ENCODE measurements at places on chromosomes 1 and 21.

DNA sequence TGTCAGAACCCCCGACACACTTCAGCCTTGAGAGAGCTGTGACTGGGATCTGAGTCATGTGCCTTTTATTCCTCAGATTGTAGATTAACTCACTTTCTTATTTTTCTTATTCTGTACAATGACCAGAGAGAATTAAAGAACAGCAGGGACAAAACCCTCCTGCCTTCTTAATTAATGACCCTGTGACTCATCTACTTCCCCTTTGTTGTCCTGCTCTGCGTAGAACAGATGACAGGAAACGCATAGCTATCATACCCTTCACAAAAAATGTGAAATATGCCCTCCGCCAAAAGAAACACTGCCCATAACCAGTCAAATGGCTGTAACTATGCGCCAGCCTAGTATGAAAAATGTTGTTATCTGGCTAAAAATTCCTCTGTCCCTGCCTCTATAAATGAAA, 9.1 kb upstream of the PADI2 start:
- no peak for DNase-seq

DNA sequence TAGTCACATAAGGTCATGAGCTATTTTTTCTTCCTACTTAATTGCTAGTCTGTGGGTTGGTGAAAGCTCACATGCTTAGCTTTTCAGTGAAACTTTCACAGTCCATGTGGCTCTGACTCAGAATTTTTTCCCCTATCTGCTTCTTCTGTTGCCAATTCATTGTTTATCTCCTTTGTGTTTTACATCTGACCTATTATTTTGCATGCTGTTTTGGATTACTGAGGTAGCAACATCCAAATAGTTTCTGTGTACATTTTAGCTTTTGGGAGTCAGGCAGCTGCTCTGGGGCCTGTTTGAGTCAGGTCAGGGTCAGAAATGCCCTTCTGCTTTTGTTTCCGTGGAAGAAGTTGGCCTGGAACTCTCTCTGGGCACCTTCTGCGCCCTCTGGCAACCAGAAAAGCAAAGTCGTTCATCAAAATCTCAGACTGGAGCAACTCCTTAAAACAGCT, 40.0 kb downstream of the ROR1 start:
- DNase-seq: no peak

DNA sequence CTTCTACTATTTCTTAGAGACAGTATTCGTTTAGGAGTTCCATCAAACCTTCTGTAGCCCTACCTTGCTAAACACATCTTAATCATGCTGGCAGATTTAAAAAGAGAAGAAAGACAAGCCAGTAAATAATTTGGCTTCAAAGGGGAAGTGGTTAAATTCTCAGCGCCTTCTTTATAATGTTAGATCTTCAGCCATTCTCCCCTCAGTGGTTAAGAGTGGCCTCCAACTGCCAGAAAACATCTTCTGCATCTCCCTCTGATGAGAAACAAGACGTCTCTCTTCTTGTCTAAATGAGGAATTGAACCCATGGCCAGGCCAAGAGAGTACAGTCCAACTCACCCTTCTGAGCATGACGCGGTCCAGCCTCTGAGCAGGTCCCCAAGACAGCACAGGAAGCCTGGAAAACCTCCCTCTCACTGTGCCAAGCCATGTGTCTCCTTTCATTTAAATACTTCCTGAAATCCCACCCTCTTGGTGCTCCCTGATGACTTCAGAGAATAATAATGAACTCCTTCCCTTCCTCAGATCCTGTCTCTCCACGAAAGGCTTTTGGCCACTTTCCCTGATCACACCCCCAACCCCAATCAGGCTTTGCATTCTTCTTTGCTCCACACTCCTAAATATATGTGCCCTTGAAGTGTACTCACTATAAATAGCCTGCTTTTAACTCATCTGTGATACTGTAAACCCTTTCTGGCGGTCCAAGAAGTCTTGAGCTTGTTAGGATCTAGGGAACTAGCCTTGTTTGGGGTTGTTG, 16.4 kb upstream of the LRRC52 start:
- DNase-seq: no peak

GRCh38 chr21:17575076-17575475, 37.6 kb downstream of the BTG3 start:
- no peak for DNase-seq

GRCh38 chr1:240170266-240170665, 78.6 kb downstream of the FMN2 start:
- DNase-seq: no peak

GRCh38 chr1:58358346-58358745, 188.2 kb downstream of the OMA1 start:
- DNase-seq: no peak

- no peak for DNase-seq
Measured at GRCh38 chr1:247210062-247210375, 38.2 kb upstream of the ZNF124 start.

DNA sequence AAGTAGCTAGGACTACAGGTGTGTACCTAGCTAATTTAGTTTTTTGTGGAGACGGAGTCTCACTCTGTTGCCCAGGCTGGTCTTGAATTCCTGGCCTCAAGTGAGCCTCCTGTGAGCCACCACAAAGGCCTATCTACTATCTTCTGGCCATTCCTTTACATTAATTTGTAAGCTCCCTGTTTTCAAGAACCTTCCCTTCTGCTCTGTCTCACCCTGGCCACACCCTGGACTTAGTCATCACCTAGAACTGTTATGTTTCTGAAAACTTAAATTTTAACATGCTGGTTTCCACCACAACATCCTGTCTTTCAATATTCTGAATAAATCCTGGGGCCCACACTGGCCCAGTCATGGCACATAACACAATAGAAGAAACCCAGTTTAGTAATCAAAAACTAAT, 4.9 kb upstream of the B4GALT3 start:
- DNase-seq: no peak

DNA sequence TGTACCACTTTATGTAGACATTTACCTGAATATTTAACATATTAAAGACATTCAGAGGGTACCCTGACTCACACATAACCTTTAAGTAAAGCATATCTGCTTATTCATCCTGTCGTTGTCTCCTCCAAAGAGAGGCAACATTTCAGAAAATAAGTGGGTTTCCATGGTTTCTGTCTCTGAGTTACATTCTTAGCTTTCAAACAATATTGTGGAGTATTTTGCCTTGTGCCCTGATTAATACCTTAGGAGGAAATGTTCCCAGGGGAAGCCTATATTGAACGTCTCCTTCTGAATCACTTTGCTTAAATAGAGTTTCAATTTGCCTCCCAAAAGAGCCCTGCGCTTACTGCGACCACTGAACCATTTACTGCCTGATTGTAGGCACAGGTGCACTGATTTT, 26.1 kb downstream of the PALMD start:
- no peak for DNase-seq

- no peak for DNase-seq
Measured at GRCh38 chr1:223331301-223331700, 32.7 kb downstream of the SUSD4 start.

DNA sequence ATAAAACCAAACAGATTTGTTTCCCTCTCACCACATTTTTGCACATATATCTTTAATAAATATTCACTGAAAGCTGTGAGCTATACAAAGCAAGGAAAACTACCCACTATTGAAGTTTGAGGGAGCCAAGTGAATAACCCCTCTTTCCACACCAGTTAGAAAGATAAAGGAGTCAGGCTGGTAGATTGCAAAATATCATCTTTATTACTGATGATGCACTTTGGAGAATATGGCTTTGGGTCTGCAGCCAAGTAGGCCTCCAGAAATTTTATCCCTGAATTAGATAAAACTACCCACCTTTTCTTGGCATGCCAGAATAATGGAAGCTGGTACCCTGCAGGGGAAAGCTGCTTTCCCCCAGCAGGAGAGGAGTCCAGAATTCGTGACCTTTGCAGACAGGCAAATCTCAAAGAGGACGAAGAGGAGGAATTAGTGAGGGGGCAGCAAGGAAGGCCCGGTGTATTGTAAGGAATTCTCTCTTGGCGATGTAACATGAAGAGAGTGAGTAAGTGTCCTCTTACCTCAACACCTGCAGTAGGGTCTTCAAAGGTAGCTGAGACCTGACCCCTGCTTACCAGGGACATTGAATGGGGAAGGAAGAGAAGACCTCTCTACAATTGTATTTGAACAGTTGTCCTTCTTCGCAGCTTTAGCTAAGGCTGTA, 84.7 kb downstream of the LRRC8D start:
- DNase-seq: no peak

GRCh38 chr21:43983860-43984420, 28.2 kb upstream of the TRAPPC10 start:
- DNase-seq: no peak

GRCh38 chr1:147626739-147627138, 43.6 kb downstream of the ACP6 start:
- peak; percentile 17 for DNase-seq

GRCh38 chr1:45772971-45773370, 22.5 kb upstream of the IPP start:
- DNase-seq: no peak

DNA sequence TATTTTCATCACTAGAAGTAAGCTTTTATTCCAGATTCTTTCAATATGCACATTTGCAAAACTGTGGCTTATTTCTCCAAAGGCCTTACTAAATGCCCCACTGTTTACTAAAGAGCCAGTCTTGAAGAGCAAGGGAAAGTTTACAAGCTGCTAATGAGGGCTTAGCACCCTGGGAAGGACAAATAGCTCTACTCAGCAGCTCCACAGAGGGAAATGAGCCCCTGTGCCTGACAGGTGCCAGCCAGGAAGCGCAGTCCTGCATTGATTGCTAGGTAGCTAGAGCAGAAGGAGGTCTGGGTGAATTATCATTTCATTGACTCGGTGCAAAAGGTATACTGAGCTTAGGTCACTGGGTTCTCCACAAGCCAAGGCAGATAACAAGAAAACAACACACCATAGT, 307.0 kb downstream of the SETD4 start:
- no peak for DNase-seq

DNA sequence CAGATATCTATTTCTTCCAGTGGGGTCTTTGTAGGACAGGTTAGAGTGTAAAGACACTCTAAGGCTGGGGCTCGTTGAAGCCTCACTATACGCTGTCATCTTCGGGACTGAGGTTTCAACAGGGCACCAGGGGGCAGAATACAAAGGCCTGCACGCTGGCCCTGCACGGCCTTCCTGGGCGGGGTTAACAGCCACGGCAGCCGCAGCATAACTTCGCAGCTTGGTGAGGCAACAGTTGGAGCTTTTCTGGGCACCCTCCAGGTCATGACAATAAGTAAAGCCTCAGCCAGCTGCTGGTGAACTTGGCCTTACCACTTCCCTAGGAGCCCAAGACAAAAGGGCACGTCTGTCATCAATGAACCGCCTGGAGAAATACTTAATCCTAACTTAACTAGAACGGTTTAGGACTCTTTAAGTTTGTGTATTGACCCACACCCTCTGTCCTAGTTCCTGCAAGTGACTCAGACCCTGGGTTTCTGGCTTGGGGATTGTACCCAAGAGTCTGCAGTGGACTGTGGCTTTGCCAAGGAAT, 2.3 kb upstream of the RUNX1 start:
- DNase-seq: no peak

DNA sequence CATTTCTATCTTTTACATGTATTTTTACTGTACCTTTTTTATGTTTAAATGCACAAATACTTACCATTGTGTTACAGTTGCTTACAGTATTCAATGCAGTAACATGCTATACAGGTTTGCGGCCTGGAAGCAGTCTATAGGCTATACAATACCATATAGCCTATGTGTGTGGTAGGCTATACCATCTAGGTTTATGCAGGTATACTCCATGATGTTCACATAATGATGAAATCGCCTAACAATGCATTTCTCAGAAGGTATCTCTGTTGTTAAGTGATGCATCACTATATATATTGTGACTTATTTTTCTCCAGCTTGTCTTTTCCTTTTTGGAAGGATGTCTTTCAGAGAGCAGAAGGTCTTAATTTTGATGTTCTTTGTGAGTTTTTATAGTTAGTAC, 103.5 kb downstream of the MAST2 start:
- no peak for DNase-seq

DNA sequence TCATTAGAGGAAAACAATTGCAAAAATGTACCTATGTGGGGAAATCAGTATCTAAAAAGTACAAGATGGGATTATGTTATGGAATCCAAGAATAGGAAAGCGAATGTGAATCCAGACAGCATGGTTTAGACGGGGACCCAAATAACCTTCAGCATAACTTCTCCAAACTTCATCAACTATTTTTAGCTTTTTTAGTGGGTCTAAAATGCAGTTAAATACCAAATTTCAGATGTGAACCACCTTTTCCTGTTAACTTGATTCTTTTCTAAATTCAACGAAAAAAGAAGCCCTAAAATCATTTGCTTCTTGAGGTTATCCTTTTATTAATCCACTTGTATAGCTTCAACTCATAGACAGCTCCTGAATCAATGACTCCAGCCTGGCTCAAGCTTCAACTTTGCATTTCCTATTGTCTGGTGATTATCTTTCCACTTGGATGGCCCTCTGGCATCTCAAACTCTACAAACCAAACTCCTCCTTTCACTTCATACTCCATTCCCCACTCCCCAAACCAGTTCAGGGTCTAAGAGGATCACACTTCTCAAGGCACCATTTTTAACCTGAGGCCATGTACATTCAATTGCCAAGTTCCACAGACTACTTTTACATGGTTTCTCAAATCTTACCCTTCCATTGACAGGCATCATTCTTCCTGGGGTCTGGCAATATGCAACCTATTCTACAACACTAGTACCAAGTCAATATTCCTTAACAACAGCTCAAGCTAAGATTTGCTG, 7.4 kb downstream of the ERRFI1 start:
- DNase-seq: no peak

GRCh38 chr21:19844334-19844733, 1153.9 kb upstream of the NCAM2 start:
- no peak for DNase-seq

GRCh38 chr1:222897527-222898190, 82.8 kb downstream of the DISP1 start:
- no peak for DNase-seq

- DNase-seq: peak; percentile 65
Measured at GRCh38 chr1:12658531-12659453, 14.9 kb downstream of the AADACL4 start.

GRCh38 chr1:67571406-67571805, 113.6 kb upstream of the GADD45A start:
- no peak for DNase-seq

- DNase-seq: no peak
Measured at GRCh38 chr1:32272557-32273390, 19.1 kb upstream of the HDAC1 start.

GRCh38 chr1:53501065-53502005, 42.1 kb downstream of the DMRTB1 start:
- DNase-seq: peak; percentile 17

DNA sequence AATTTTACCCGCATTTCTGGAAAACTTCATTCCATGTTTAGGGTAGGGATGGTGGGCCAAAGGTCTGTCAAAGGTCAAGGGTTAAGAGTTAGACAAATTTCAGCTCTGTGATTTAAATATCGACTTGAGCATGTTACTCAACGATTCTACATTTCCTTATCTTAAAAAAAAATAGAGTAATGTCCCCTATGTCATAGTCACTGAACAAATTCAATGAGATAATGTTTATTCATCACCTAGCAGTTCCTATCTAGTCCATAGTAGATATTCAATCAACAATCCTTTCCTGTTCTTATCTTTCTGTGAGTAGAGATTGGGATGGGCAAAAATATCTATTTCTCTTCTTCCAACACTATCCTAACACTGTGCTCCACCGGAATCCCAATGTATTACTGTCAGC, 1.1 kb upstream of the DYNLT5 start:
- no peak for DNase-seq
